ENCODE measurements at places on chromosomes 16 and 17.

DNA sequence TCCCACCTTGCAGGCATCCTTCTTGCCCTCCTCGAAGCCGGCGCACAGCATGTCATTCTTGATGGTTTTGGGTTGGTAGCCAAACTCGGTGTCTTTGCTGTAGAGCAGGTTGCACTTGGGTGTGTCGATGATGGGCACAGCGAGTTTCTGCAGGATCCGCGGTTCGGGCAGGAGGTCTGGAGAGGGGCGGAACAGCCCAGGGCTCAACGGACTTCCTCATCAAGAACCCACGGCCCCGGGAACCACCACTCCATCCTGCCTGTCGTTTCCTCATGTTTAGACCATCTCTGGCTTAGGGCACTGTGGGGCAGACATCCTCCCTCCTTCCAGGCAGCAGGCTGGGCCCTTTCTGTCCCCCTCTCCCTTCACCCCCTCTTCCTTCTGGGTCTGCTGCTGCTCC is 6.5 kb downstream of the PRSS27 start:
- no peak for DNase-seq

GRCh38 chr16:68434624-68435210 is 13.6 kb downstream of the SMPD3 start:
- no peak for DNase-seq

GRCh38 chr17:15502369-15503112 is 35.1 kb upstream of the CDRT4 start:
- peak; percentile 46 for DNase-seq

DNA sequence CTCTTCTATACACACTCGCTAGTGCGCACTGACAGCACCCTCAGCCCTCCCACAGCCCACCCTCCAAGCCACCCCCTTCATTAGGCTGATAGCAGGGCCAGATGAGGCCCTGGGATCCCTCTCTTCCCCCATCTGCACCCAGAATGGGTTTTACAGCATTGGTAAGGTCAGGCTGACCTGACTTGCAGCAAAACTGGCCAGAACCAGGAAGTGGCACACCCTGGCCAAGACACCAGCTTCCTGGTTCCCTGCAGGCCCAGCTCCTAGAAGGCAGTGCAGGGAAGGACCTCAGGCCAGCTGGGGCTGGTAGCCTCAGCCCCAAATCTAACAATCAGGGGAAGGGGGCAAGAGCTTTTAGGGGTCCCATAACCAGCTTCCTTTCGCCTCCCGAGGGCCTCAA is 50.0 kb upstream of the MRPS23 start:
- no peak for DNase-seq

DNA sequence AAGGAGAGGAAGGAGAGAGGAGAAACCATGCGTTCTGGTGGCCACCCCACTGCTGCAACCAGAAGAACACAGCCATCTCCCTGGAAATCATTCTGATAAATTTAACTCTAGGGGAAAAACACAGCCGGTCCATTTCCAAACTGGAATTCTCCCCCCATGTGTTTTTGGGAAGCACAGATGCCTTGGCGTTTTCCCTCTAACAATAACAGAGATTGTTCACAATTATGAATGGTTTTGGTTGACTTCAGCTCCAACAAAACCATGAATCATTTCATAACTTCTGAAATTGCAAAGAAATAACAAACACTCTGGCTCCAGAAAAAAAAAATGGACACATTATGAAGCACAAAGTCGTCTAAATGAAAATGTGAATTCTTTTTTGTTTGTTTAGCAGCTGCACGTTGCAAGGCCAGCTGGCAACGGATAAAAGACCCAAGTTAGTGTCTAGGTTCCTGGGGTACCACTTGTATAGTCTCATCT is 46.2 kb downstream of the GNAO1 start:
- no peak for DNase-seq

DNA sequence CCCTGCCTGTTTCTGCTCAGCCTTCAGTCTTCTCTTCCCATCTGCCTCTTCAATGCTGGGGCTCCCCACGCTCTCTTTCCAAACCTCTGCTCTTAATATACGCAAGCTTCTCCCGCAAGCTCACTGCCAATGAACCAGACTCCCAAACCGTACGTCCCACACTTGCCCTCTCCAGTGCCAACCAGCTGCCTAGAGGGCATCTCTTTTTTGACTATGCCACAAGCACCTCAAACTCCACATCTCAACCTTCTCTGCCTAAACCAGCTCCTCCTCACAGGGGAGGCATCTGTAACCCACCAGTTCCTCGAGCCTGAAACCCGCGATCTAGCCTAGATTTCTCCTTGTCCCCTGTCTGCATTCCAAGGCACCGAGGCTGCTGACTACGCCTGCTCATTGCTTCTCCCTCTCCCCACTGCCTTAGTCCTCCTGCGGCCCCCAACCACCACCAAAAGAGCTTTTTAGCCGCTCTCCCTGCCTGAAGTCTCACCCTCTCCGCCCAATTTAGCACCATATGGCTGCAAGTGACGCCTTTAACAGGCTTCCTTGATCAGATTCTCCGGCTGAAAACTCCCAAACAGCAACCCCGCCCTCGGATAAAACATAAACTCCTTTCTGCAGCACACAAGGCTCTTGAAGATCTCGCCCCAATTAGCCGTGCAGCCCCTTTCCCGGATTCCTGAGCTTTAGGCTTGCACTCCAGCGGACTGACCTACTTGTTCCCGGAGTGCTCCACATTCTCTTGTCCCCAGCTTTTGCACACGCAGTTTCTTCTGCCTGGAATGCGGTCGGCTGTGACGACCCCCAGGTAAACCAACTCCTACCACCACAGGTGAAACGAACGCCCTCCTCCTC is 1.5 kb downstream of the GGA2 start:
- DNase-seq, result no peak

DNA sequence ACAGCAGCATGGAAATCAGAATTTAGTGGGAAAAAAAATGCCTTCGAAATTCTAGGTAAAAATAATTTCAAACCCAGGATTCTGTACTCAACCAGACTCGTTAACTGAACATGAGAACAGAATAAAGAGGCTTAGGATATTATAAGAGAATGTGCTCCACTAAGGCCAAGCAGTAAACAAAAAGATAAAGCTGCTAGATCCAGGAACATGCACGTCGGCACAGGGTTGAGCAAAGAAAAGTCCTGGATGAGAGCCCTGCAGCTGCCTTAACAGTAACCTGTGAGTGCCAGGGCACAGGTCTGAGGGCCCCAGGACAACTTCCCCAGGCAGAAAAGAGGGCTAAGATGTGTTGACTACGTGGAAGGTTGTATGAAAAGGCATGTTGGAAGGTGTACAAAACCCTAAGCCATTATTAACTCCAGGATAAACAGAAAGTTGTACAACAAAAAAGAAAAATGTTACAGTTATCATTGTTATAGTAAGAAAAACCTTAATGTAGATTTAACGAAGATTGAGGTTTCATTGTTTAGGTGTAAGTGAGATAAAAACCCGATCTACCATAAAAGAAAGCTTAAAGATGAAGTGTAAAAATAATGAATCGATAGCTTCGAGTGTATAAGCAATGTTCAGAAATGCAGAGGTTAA is 42.3 kb upstream of the RBFOX3 start:
- no peak for DNase-seq

GRCh38 chr17:70767102-70767701 is 597.9 kb downstream of the KCNJ2 start:
- no peak for DNase-seq

- no peak for DNase-seq
Observed at GRCh38 chr16:980595-980854, 1.0 kb upstream of the SOX8 start.

GRCh38 chr17:14351493-14351892 is 50.6 kb downstream of the HS3ST3B1 start:
- DNase-seq, result no peak

DNA sequence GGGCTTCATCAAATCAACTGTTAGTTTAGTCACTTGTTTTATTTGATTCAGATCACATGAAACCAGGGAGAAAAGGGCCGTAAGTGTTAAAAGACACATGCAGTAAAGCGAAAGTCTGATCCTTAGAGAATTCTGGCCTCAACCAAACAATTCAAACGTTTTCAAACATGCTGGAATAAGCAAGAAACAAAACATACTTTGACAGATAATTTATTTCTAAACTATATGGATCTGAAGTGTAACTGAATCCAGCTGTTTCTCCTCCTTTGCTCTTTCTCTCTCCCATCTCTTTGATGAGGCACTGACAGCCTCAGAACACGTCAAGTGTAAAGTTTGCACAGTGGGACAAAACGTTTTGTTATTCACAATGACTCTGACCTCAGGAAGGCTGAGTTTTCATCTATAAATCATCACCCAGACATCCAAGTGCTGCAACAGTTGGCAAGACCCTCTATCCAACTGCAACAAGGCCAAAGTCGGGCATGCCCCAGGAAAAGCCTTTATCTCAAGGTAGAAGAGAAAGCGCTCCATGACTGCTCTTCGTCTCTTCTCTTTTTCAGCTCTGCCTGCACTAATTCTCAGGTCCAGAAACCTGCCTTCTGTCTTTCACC is 267.1 kb upstream of the MYOCD start:
- DNase-seq, result no peak

GRCh38 chr17:5585836-5586521 is 1.7 kb upstream of the NLRP1 start:
- no peak for DNase-seq

- no peak for DNase-seq
Observed at GRCh38 chr16:85610059-85610445, 3.1 kb upstream of the GSE1 start.

DNA sequence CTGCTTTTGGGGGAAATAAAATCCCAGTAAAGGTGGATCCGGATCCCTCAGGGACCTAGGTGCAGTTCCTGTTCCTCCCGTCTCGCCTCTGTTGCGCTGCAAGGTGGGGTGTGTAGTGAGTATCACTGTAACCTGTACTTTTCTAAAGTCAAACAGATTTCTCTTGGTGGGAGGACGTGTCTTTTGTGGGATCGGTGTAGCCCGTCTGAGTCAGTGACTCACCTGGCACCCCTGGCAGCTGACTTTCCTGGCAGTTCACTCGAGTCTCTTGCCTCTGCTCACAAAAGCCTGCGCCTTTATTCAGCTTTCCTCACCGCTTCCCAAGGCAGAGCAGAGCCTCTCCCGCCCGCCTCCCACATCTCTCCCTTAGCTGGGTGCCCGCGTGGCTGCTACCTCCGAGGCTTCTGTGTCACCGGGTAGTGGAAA is 85.7 kb downstream of the CMIP start:
- DNase-seq, result no peak

GRCh38 chr17:80447790-80448189 is 28.6 kb downstream of the NPTX1 start:
- DNase-seq, result no peak

DNA sequence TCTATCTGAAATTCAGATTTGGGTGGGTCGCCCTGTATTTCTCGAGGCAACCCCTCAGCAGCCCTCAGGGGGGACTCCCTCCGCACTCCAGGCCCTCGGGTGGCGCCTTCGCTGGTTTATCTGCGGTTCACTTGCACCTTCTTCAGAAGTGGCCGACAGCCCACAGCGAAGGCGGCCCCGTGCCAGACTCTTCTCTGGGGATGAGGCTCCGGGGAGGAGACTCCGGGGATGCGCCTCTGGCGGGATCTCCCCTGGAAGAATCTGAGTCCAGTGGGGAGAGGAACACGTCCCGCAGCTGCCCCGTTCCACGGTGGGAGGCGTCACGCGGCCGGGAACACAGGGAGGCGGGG is 63.9 kb upstream of the DNAJA2 start:
- DNase-seq, result no peak

DNA sequence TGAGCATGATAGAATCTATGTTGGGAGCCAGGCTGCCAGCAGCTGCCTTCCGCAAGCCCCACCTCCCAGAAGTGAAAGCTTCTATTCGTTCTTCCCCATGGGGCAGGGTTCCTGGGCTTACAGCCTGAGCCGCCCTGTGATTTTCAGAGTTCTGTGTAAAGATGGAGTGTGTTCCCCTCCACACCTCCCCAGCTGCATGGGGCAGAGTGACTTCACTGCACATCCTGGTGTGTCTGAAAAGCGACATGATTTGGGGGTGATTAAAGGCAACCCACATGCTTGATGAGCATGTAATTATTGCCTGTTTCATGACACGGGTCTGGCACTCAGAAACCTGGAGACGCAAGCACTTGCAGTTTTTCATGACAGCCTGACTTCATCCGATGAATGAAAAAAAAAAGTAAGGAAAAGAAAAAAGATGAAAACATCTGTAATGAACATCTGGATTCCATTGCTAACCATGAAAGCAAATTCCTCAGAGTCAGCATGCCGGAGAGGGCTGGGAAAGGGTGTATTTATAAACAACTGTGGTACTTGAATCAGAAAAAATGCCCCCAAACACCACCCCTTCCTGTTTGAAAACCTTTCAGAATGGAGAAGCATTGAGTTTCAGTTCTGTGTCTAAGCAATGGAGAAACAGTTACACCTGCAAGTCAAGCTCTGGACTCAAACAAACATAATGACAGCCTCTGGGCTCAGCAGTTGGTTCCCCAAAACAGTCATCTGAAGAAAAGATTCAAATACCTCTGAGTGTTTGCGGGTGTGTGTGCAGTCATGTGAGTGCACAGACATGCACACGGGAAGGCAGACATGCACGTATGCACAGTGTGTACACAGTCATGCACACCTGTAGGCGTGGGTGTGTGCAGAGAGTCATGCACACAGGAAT is 266.0 kb downstream of the ENGASE start:
- no peak for DNase-seq

GRCh38 chr16:50425648-50426047 is 56.9 kb upstream of the BRD7 start:
- no peak for DNase-seq

DNA sequence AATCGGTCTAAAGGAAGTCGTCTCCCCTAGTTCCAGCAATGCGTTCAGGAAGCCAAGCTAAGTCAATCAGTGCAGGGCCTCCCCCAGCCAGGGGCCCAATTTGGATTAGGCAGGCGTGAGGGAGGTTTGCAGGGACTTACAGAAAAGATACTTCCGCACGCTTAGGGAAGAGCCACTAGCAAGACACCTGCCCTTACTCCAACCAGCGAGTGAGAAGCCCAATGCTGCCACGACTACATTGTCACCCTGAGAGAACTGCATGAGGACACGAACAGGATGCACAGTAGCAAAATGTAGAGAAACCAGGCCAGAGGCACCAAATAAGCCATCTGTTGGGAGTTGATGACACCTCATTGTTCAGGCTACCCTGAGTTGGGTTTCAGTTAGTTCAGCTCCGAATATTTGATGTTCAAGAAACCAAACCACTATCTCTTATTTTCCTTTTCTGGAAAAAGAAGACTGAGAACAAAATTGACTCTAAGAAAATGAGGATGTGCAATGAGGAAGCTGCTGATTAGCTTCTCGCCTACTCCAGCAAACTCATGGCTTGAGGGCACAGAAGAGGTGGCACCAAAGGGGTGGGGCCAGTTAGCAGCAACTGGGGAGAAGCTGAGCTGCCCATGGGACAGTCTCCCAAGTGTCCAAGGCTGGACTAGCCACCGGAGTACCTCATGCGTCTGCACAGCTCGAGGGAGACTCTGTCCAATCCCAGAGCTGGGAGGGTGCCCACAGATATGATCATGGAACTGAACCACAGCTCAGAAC is 29.3 kb downstream of the TK2 start:
- DNase-seq, result no peak

- no peak for DNase-seq
Observed at GRCh38 chr16:28103516-28104170, 40.1 kb upstream of the GSG1L start.
